ENCODE measurements at places on chromosomes 3 and 15.

DNA sequence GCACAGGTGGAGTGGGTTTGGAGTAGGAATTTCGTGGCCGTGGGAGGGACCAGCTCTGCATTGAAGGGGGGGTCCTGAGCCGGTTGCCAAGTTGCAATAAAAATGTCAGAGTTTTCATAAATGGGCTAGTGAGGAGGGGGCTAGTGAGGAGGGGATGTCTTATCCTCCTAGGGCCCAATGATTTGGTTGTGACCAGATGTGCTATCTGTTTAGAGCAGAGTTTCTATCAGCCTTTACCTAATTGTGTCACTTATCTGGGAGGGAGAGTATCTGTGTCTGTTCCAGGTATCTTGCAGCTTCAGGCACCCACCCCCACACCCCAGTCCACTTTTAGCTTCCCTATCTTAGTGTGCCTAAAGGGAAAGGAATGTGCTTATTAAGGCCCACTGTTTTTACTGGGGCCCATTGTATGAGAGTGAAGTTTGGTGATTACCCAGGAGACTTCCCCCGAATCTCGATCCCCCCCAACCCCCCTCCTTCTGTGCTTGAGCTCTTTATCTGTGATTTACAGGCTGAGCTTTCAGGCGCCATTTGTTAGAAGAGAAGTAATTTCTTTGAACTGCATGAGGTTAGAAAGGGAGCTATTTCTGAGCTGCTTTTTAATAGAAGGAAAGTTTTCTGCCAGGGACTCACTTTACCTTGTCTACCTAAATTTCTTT, 42.6 kb downstream of the PPCDC start:
- DNase-seq = no peak

- DNase-seq = no peak
Measured at GRCh38 chr3:124483915-124484470, 246.3 kb upstream of the UMPS start.

DNA sequence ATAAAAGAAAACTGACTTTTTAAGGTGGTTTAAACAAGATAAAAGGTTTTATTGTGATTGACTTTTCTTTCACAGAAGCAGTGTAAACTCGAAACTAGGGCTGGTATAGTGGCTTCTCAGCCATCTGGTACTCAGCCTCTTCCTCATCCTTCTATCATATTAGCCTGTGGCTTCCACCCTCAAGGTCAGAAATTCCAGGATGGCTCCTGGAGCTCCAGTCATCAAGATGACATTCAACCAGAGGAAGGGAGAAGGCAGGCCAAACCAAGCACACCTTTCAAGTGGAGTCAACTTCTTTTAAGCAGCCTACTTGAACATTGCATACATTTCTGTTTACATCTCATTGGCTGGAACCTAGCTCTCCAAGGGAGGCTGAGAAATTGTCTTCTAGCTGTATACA, 1.3 kb upstream of the MESD start:
- DNase-seq = no peak

GRCh38 chr3:43001094-43001553, 22.0 kb downstream of the GASK1A start:
- DNase-seq = no peak

GRCh38 chr15:89419370-89419984, 76.9 kb downstream of the RHCG start:
- DNase-seq = no peak

DNA sequence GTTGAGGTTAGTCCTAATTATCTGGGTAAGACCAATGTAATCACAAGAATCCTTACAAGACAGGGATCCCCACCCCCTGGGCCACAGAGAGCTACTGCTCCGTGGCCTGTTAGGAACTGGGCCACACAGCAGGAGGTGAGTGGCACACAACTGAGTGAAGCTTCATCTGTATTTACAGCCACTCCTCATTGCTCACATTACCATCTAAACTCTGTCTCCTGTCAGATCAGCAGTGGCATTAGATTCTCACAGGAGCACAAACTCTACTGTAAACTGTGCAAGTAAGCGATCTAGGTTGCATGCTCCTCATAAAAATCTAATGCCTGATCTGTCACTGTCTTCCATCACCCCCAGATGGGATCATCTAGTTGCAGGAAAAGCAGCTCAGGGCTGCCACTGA, 58.5 kb upstream of the CRBN start:
- no peak for DNase-seq

All from activated CD8-positive, alpha-beta memory T cell treated with anti-CD3 and anti-CD28 coated beads for 4 hours (primary cell).